Psoas muscle (tissue), 8 donors: ENCODE measurements at places on chromosomes 16 and 17. TPM values are rescaled to one million over a fixed set of nuclear protein-coding genes. Genes with fewer than 3 reads are reported as not detected.

Gene TAT
- 0.26 TPM for total RNA-seq

GRCh38 chr17:77857306-77857555 lies 101.3 kb upstream of the TNRC6C start:
- no peak for DNase-seq

DNA sequence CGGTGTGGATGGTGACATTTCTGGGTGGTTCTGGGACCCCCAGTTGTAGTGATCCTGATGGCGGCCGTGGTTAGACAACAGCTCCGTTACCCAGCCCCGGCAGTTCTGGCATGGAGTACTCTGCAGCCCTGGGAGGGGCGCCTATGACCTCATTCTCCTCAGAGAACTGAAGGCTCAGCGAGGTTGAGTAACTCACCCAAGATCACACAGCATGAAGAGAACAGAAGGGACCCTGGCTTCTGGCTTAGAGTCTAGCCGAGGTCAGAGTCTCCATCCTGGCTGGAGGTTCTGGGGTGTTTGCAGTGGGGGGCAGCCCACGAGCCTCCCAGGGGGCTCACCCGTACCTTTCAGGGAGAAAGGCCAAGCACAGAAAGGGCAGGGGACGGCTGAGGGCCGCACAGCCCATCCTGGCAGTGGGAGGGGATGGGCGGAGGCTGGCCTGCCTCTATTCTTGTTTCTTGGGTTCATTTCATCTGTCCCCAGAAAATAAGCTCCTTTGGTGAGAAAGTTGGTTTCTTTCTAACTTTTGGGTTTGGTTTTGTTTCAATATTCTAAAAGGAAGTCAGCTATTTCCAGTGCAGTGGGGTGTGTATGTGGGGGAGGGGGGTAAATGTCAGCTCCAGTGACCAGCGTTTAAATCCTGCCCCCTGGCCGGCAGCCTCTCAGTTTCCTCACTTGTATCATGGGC lies 13.2 kb downstream of the ZFPM1 start:
- DNase-seq, result no peak

DNA sequence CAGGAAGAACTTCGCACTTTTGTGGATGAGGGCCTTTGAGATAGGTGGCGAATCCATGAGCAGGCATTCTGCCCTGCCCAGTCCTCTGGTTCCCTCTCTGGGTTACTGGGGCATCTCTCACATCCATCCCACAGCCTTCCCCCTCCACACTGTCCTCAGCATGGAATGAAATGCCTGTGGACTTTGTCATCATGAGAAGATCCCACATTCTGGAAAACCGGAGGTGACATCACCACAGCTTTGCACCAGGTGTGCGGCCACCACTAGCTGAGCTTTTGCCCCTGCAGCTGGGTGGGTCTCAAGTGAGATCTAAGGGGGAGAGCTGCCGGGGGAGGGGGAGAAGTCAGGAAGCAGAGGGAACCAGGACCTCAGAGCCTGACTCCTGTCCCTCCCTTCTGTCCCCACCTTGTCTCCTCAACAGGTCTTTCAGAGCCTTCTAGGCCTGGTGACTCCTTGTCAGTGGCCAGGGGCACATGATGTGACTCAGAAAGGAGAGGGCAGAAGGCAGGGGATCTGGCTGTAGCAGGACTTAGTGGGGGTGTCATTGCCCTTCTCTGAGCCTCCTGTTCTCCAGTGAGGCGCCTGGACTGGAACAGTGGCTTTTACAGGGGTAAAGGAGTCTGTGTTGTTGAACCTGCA lies 40.0 kb upstream of the DLX4 start:
- DNase-seq, result no peak

Gene MT1M
- total RNA-seq, result 1.4 TPM

Gene NXPH3
- total RNA-seq, result 0.54 TPM
